ENCODE measurements at places on chromosomes 11 and 22.
A peak's percentile ranks its signal among the peaks of the same experiment; 100 is the strongest.

- no peak for DNase-seq
These were observed 208.3 kb downstream of the NAV2 start for GRCh38 chr11:19920982-19921381.

DNA sequence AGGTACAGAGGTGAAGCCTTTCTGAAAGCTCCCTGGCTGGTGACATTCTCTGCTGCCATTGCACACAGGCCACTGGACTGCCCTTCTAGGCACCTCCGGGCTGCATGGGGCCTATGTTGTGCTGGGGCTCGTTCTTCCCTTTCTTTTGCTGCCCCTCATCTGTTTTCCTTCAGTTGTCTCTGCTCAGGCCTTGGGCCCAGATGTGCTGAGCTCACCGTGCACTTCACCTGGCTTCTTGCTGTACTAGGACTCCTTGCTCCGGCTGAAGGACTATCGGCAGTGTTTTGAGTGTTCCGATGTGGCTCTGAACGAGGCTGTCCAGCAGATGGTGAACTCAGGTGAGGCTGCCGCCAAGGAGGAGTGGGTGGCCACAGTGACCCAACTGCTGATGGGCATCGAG, 59.4 kb downstream of the CABIN1 start:
- no peak for DNase-seq

DNA sequence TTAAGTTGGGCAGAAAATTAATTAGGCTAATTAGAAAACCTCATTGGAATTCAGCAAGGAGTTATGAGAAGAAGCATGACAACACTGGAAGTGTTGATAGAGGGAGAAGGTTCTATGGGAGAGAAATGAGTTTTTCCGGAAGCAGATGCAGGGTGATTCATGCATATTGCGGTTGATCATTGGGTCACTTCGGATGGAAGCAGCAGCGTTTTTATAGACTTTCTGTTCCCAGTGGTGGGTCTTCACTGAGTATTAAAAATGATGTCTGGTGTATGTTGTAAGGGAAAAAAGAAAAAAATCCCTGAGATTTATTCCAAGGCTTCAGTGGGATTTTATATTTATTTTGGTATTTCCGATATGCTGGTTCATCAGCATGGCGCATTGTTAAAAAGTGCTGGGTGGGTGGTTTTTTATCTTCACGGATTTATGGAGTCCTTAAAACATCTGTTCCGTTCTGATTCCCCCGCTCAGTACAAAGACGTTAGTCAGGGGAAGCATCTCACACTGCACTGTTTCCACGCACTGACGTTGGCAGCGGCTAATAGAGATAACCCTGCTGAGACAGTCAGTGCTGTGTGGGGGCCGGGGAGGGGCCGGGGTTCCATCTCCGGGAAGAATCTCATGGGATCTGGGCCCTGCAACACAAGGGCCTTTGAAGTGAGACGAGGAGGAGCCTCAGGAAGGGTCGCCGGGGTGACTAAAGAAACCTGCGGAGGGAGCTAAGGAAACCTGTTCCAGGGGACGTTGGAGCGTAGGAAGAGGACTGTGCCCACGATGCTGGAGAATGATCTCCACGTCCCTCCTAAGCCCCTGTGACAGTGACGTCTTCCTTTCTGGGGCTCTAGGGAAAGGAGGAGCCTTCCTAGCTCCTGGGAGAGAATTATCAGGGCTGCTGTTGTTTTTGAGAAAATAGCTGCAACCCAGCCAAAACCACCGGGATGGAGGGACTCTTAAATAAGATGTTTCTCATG, 390.0 kb downstream of the NTM start:
- DNase-seq, result peak; percentile 89

GRCh38 chr11:20056950-20057943, 103.0 kb downstream of the DBX1 start:
- no peak for DNase-seq

- no peak for DNase-seq
These were observed 6.6 kb upstream of the OR6X1 start for GRCh38 chr11:123760894-123761293.

GRCh38 chr11:19234231-19234817, 6.4 kb downstream of the E2F8 start:
- no peak for DNase-seq

DNA sequence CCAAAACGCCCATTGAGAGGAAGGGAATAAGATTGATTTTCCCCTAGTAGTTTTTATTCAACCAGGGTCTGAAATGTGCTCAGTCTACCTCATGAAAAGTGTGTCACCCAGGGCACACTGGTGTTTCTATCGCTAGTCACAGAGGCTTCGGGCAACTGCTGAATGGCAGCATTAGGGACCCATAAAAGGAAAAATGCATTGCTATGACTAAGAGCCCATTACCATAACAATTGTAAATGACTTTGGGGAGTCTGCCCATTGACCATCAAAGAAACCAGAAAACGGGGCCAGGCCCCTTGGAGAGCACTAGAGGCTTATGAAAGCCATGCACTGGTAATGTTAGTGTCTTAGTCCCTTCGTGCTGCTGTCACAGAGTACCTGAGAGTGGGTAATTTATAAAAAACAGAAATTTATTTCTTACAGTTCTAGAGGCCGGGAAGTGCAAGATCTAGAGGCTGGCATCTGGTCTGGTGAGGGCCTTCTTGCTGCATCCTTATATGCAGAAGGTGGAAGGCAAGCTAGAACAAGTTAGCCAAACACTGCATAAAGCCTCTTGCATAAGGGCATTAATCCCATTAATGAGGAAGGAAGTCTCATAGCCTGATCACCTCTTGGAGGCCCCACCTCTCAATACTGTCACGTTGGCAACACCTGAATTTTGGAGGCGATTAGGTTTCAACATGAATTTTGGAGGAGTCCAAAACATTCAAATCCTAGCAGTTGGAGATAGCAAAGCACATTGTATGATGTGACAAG, 306.7 kb downstream of the ST3GAL4 start:
- DNase-seq, result no peak

DNA sequence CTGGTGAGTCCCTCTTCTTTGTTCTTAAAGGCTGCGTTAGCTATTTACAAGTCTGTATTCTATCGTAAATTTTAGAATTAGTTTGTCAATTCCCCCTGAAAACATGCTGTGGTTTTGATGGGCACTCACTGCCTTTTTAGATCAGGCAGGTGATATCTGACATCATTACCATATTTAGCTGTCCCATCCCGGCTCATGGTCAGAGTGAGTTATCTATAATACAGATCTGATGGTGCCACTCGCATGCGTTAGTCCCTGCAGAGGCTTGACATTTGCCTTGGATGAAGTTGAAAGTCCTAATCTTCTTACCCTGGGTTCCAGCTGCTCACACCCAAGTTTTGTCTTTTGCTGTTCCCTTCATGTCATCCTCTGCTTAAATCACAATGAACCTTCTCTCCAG, 150.5 kb upstream of the NARS2 start:
- no peak for DNase-seq

- DNase-seq, result peak; percentile 88
These were observed 29.2 kb upstream of the PDE2A start for GRCh38 chr11:72703267-72704008.

DNA sequence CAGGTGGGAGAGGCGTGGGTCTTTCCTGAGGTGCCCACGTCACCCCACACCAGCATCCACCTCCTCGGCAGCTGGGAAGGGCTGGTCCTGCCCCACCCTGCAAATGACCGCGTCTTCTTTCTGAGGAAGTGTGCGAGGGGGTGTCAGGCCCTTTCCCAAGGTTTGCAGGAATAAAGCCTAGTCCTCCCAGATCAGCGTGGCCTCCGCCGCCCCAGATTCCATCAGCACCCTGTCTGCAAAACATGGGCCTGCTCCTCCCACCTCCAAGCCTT, 14.4 kb upstream of the SLC39A13 start:
- DNase-seq, result no peak

GRCh38 chr11:94545264-94546161, 1.8 kb downstream of the FUT4 start:
- no peak for DNase-seq

- no peak for DNase-seq
These were observed 14.6 kb downstream of the CABP7 start for GRCh38 chr22:29734406-29734805.

GRCh38 chr11:118652681-118653181, 26.7 kb downstream of the TREH start:
- no peak for DNase-seq

- peak; percentile 95 for DNase-seq
These were observed 842 bp downstream of the HEPACAM start for GRCh38 chr11:124934862-124935547.

GRCh38 chr22:43628250-43628649, 183.9 kb downstream of the EFCAB6 start:
- no peak for DNase-seq

DNA sequence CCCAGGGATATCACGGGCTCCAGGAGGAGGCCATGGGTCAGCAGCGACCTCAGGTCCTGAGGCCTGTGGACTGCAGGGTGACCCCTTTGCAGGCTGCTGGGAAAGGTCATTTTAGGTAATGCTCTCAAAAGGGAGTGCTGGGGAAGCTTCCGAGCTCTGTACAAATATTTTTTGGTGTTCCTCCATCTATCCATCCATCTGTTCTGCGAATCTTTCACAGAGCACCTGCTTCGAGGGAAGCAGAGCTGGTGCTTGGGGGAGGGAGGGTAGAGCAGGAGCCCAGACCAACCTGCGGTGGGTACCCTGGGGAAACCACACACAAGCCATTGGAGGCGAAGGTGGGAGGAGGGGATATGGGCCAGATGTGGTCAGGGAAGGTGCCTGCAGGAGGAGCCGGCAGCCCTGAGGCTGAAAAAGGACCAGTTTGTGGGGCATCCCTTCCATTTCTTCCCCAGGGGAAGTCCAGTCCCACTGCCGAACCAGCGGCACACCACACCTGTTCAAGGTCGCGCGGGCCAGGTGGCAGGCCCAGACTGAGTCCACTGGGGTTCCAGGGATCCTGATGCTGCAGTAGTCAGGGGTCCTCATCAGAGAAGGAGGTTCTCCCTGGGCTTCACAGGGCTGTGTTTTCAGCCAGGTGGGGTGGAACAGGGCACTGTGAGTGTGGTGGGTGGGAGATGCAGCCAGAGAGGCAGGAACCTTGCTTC, 13.1 kb downstream of the GNAZ start:
- no peak for DNase-seq

GRCh38 chr11:67539550-67539949, 16.3 kb upstream of the CABP2 start:
- no peak for DNase-seq

DNA sequence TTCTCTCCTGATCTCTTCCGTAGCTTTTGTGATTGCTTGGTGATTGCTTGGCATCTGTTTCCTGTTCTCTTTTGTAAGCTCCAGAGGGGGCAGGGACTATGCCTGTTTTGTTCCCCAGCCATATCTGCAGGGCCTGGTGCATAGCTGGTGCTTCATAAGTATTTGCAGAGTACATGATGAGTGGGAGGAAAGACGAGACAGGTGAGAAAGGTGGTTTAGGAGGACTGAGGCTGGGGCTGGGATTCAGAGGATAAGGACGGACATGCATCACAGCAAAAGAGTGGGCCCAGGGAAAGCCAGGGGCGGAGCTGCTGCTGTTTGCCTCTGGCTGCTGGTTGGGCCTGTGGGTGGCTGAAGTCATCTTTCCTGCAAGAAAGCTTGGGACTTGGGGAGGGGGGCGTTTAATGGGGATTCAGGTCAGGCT, 62.4 kb downstream of the DSCAML1 start:
- no peak for DNase-seq

GRCh38 chr22:19147195-19147780, 2.8 kb downstream of the GSC2 start:
- no peak for DNase-seq

- DNase-seq, result no peak
These were observed 24.6 kb downstream of the DCPS start for GRCh38 chr11:126328444-126328843.

DNA sequence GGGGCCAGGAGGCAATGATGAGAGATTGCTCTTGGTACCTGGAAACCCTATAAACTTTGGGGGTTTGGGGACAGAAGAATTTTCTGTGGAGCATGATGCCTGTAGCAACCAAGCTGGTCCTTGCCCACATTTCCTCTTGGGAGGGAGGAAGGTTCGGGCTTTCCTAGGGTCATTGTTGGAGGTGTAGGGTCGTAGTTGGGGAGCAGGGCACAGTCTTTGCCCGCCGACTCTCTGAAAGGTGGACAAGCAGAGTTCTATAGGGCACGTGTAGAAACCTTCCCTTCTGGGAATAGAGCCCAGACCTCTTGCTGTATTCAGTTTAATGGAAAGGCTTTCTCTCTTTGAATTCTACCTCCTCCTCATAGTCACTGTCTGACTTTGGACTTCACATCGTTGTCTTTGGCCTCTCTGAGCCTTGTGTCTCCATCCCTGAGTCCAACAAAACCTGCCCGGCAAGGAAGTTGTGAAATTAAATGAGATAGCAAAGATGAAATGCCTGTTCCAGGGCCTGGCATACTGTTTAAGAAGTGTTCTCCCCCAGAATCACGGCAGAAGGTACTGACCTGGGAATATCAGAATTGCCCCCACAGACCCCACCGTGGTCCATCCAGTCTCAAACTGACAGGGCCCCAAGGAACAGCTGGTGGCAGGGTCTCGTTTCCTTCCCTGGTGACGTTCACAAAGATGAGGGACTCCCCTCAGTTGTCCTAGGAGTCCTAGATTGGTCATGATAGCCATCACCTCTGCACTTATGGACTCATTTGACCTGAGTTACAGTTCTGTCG, 1.6 kb downstream of the PRDM11 start:
- no peak for DNase-seq

GRCh38 chr22:26079009-26079408, 90.3 kb upstream of the SEZ6L start:
- no peak for DNase-seq

GRCh38 chr22:29670626-29671025, 49.2 kb upstream of the CABP7 start:
- DNase-seq, result no peak

- no peak for DNase-seq
These were observed 86.1 kb downstream of the ADAMTS15 start for GRCh38 chr11:130534551-130534950.

- no peak for DNase-seq
These were observed 17.8 kb upstream of the FXYD2 start for GRCh38 chr11:117842131-117842941.

- no peak for DNase-seq
These were observed 61.3 kb downstream of the RCN1 start for GRCh38 chr11:32152216-32152615.

DNA sequence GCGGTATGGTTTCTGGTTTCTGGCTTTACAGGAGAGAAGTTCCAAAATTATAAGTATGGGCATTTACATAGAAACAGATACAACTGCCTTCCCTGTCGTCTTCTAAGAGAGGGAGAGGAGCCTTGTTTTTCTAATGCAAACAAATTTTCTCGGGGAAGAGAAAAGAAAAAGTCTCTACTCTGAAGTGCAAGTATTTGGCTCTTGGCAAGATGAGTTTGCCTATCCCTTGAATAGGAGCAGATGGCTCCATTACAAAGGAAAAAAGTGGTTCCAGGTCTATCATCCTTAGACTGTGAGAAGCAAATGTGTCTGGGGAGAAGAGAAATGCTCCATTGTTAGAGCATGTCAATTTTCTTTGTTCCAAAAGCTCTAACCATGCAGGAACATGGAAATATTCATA, 455.6 kb downstream of the BUD13 start:
- no peak for DNase-seq

DNA sequence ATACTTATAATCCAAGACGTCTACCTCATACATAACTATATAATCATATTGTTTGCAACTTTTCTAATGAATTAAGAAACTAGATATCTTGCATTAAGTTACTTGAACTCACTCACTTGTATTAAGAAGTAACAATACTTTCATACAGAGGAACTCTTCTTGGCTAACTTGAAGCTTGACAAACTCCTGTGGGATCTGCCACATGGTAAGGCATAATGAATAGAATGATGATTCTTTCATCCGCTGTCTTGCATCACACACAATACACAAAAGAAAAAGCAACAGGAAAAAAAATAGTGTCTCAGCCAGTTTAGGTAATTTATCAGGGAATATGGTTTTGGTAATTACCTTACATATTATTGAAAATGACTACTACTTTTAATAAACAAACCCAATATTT, 79.8 kb downstream of the PGR start:
- DNase-seq, result no peak

All from choroid plexus epithelial cell (primary cell).